ENCODE measurements at places on chromosomes 5 and 9. TPM values are rescaled to one million over a fixed set of nuclear protein-coding genes. Genes with fewer than 3 reads are reported as not detected.

The LIFR gene
- 45.4 TPM for total RNA-seq

The SV2C gene
- not detected for total RNA-seq

- DNase-seq, result no peak
Observed at GRCh38 chr9:69891696-69892095, 71.1 kb downstream of the CFAP95 start.

GRCh38 chr9:19358701-19359100 lies 21.3 kb downstream of the RPS6 start:
- DNase-seq, result no peak

DNA sequence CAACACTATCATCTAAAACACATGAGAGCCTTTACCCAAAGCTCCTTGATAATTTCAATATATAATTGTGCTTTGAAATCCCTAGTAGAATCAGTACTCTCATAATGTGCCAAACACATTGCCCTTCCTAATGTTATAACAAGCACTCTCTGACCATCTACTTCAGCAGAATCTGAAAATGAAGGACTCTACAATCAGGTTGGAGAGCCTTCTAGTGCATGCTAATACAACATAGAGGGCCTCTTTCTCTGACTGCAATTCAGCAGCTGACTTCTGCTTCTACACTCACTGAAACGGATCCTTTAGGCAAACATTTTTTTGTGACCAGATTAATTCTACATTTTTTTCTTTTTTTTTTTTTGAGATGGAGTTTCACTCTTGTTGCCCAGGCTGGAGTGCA lies 155.6 kb downstream of the EPB41L4A start:
- DNase-seq, result no peak

DNA sequence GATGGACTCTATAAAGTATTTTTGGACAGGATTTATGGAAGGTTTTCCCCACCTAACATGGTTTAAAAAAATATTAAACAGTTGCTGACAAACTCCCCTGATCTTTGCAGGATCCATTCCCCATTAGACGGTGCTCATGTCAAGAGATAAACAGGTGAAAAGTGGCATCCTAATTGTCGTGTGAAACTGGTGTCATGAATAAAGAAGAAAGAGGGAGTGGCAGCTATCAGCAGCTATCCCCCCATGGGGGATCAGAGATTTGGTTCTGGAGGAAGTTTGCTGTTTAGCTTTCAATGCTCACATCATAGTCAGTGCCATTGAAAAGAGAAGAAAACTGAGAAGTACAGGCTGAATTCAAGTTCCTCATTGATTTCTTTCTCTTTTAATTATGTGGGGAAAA lies 329.3 kb upstream of the BRINP1 start:
- DNase-seq, result no peak

DNA sequence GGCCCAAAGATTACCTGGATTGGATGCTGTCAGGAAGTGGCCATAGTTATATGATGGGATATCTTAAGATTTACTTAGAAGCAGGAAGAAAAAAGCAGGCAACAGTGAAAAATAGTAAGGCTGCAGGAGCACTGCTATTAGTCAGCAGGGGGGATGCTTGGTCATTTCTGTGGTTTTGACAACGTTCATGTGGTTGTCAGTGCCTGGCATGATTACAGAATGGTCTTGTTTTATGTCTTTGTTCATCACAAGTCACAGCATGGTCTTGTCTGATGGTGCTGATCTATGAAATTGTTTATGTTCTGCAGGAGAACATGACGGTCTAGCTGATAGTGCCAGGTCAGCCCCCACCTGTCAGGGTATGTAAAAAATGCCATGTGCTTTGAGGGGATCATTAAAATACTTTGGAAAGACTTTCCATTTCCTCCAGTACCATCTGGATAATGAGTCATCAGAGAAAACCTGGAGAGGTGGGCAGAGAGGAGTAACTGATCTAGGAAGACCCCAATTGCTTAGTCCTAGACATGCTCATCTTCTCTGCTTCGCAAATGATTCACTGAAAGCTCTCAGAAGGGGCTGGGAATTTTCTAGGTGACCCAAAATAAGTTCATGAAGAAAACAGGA lies 48.5 kb downstream of the PLGRKT start:
- no peak for DNase-seq

DNA sequence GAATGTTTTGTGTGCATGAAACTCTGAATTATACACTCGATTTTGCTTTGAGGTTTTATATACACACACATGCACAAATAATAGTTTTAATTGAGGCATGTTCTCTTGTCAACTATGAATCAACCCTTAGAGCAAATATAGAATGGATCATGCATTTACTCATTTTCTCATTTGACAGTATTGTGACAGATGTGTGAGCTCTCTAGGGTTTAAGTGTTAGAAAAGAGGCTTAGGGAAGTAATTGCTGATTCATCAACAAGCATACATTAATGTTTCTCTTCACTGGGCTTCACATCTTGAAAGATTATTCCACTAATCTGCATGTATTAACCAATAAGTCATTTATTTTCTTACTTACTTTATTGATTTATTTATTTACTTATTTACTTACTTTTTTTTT lies 1356.8 kb upstream of the ACO1 start:
- no peak for DNase-seq

Data from body of pancreas (tissue), 4 donors.